ENCODE measurements at places on chromosomes 1 and 21.
A peak's percentile ranks its signal among the peaks of the same experiment; 100 is the strongest.

DNA sequence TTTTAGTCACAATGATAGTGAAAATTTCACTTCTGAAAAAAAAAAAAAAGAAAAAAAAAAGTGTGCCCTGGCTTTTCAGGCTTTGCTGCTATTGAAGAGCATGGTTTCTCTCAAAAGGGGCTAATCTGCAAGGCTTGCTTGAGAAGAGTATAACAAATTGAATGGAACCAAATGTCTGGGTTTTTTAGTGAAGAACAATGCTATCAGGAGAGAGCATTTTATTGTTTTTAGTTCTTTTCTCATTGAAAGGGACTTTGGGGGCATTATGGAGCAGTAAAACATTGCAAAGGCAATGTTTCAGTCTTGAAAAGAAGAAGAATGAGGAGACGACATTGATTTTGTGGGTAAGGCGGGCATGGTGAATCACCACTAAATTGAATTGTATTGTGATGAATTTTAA lies 28.2 kb downstream of the VCAM1 start:
- no peaks in the 10 kb centered on the region for H3K27me3 ChIP-seq
- H3K36me3 ChIP-seq, result no peaks in the 10 kb centered on the region
- DNase-seq, result no peak
- no peak overlapping the region for H3K4me3 ChIP-seq
- H3K4me1 ChIP-seq, result no peaks in the 10 kb centered on the region

DNA sequence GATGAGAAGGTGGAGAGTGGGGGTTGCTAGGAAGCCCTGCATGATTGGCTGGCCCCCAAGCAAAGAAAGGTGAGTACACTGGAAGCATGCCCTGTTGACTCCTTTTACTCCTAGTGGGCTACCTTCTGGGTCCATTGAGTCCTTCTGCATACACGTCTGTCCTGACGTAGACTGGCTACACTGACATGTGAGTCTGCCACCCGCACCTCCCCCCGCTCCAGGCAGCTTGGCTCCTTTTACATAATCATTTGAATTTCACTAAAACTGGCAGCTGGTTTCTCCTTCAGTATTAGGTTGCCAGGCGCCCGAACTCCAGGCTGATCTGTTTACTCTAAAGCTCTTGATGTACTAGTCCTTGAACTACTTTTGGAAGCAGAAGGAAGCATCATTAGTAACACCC lies 8.7 kb downstream of the MRPS21 start:
- H3K4me1 ChIP-seq, result no peaks in the 10 kb centered on the region
- H3K27me3 ChIP-seq, result no peaks in the 10 kb centered on the region
- H3K36me3 ChIP-seq, result peaks cover 87% of the 10 kb centered on the region
- no peak overlapping the region for H3K27ac ChIP-seq
- DNase-seq, result no peak

DNA sequence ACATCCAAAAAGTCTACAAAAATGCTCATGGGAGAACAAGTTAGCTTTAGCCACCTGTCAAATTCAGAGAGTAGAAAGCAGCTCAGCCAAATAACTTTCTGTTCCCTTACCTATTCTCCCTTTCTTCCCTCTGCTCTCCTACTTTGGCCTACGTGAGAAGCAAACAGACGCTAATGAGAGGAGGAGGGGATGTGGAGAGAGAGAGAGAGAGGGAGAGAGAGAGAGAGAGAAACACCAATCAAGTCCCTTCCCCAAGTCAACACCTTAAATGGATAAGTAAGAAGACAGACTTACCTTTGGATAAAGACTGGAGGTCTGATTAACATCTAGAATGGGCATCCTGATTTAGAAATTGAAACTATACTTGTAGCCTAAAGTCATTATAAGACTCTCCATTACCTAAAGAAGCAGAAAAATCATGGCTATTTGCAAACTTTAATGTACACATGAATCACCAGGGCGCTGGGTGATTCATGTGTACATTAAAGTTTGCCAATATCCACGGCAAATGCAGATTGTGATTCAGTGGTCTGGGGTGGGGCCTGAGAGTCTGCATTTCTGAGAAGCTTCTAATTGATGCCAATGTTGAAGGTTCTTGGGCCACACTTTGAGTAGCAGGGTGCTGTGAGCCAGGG lies 13.1 kb upstream of the DUSP12 start:
- no peak overlapping the region for H3K4me3 ChIP-seq
- no peak for DNase-seq
- no peaks in the 10 kb centered on the region for H3K27me3 ChIP-seq
- peaks cover 9% of the 10 kb centered on the region for H3K4me1 ChIP-seq
- H3K27ac ChIP-seq, result no peak overlapping the region
- H3K36me3 ChIP-seq, result no peaks in the 10 kb centered on the region

DNA sequence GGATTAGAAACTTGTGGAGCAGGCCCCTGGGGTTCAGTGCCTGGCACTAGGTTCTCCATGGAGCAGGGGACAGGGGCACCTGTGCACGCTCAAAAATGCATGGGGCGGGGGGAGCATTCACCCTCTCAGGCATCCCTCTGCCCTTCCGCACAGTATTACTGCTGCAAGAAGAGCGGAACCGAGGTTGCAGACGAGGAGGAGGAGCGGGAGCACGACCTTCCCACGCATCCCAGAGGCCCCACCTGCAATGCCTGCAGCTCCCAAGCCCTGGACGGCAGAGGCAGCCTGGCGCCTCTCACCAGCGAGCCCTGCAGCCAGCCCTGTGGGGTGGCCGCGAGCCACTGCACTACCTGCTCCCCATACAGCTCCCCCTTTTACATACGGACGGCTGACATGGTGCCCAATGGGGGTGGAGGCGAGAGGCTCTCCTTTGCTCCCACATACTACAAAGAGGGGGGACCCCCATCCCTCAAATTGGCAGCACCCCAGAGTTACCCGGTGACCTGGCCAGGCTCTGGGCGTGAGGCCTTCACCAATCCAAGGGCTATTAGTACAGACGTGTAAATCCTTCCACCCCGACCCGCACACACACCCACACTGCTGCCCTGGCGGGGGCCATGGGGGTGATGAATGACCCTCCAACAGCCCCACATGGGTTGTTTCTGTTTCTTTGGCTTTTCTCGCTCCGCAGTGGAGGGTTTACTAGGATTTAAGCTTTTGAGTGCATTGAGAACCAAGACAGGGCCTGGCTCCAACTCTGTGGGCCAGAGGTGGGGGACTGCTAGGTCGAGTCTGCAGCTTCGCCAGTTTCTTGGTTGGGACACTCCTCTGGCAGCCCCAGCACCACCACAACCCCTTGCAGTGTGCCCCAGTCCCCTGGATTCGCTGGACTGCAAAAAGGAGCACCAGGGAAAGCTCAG lies 63.7 kb downstream of the TOR1AIP2 start:
- DNase-seq, result no peak
- no peak overlapping the region for H3K27ac ChIP-seq
- H3K36me3 ChIP-seq, result no peaks in the 10 kb centered on the region
- H3K4me3 ChIP-seq, result no peak overlapping the region
- H3K27me3 ChIP-seq, result no peaks in the 10 kb centered on the region

DNA sequence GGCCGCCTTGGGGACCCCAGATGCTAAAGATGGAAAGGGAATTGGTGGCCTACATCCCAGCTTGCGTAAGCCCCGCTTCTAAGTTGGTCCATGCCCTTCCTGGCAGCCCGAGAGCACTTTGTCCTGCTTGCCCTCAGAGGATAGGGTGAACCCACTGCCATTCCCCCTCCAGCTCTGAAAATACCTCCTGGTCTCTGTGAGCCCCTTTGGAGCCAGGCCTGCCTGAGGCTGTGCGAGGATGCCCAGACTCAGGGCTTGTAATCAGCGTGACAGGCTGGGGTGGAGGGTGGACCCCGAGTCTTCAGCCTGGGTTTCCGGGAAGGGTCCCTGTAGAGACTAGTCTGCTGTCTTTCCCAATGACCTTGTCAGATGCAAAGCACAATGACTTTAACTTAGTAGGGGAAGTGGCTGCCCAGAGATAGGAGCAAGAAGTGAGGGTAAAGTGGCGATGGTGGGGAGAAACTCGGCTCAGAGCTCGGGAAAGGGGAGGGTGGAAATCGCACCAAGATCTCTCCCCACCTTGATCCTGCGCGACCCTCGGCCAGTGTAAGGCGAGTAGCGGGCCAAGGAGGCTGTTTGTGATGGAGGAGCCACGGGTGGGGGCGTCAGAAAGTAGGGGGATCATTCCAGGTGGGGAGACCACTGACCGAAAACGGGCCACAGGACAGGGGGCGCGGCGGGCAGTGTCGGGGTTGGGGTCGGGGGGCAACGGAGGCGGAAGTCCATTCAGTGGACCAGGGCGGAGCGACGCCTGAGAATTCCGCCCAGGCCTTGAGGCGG lies 2.7 kb upstream of the HES3 start:
- H3K27ac ChIP-seq, result no peak overlapping the region
- H3K36me3 ChIP-seq, result no peaks in the 10 kb centered on the region
- peaks cover 80% of the 10 kb centered on the region for H3K27me3 ChIP-seq

- no peaks in the 10 kb centered on the region for H3K4me1 ChIP-seq
- H3K4me3 ChIP-seq, result no peak overlapping the region
- H3K27me3 ChIP-seq, result no peaks in the 10 kb centered on the region
- no peak overlapping the region for H3K27ac ChIP-seq
- no peak for DNase-seq
Observed at GRCh38 chr1:226428348-226428747, 20.5 kb upstream of the PARP1 start.

DNA sequence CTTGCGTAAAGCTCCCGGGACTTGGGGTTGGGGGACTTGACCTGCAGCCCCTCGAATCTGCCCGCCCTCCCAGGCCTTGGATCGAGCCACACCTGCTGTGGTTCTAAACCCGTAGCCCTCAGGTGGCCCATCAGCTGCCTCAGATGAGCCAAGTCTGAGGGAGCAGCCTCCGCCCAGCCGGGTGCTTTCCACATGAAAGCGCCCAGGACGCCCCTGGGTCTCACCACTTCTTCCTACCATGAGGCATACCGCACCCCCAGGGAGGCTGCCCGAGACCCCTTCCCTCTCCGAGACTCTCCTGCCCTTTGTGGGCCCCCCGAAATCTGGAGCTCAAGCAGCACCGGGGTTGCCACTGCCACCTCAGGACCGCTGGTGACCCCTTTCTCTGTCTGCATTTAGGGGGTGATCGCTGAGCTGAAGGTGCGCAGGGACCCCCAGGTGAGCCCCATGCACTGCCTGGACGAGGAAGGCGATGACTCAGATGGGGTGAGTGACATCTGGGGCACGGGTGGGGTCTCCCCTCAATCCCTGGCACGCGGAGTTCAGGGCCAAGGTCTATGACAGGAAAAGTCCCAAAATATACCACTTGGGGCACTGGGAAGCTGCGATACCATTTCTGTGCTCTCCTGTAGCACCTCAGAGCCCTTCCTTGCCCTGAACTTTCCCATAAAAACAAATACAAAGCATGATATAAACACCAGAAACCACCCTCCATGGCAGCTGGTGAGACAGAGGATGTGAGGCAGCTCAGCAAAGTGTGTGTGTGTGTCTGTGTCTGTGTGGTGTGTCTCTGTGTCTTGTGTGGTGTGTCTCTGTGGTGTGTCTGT lies 68.5 kb downstream of the SLC19A1 start:
- H3K36me3 ChIP-seq, result peaks cover 19% of the 10 kb centered on the region
- peak overlapping the region; percentile 89 for H3K27ac ChIP-seq
- H3K4me3 ChIP-seq, result no peak overlapping the region
- no peaks in the 10 kb centered on the region for H3K27me3 ChIP-seq
- no peaks in the 10 kb centered on the region for H3K4me1 ChIP-seq
